Ecto neural progenitor cell (in vitro differentiated cells): ENCODE measurements at places on chromosomes 1 and 21.

DNA sequence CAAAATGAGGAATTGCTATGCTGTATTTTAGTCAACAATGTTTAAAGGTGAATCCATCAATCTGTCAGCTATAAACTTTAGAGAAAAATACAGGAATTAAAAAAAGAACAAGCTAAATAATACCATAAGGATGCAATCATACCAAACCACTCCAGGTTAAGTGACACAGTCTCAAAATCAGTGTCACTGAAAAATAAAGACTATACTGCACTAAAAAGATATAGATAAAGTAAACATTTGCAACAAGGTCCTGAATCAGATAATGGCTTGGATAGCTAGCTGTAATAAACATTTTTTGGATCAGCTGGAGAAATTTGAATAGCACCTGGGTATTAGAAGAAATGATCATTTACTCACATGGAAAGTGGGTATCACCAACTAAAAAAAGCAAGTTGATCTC lies 7.8 kb downstream of the GPBP1L1 start:
- no peak for DNase-seq

- no peak for DNase-seq
Observed at GRCh38 chr21:23644768-23645167, 1962.5 kb downstream of the MRPL39 start.

- no peak for DNase-seq
Observed at GRCh38 chr1:65150108-65150463, 2.1 kb downstream of the AK4 start.

DNA sequence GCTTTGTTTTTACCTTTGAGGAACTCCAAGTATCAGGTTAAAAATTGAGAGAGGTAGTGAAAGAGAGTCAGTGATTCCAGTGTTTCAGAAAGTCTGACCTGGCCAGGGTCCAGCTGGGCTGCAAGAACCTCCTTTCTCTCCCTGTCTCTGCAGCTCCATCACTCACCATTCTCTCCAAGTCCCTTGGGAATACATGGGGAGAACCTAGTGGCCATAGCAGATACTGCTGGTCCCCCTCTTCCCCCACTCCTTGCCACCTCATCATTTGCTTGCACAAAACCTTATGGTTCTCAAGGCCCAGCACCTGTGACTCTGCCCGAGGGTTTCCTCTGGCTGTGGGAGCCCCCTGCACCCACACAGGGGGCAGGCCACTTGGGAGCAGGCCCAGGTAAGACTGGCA lies 279.5 kb downstream of the KIF26B start:
- no peak for DNase-seq

- no peak for DNase-seq
Observed at GRCh38 chr1:78471890-78472620, 18.7 kb upstream of the PTGFR start.

GRCh38 chr21:36713746-36714145 lies 14.8 kb downstream of the SIM2 start:
- no peak for DNase-seq

DNA sequence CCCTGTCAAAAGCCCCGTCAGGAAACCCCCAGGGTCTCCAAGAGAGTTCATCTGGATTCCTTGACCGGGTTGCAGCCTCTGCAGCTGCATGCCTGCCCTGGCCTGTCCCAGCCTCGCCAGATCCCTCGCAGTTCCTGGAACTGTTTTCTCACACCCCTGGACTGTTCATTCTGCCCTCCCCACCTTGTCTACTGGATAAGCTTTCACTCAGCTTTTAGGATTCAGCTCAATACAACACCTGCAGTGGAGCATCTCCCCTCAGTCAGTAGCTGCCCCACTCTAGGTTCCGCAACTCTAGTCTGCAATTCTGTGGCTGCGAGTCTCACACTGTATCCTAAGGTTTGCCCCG lies 67.2 kb downstream of the FAM163A start:
- DNase-seq = no peak

GRCh38 chr1:1462318-1462966 lies 9.1 kb upstream of the ATAD3B start:
- no peak for DNase-seq

GRCh38 chr1:110765640-110766335 lies 91.0 kb upstream of the KCNA3 start:
- no peak for DNase-seq

DNA sequence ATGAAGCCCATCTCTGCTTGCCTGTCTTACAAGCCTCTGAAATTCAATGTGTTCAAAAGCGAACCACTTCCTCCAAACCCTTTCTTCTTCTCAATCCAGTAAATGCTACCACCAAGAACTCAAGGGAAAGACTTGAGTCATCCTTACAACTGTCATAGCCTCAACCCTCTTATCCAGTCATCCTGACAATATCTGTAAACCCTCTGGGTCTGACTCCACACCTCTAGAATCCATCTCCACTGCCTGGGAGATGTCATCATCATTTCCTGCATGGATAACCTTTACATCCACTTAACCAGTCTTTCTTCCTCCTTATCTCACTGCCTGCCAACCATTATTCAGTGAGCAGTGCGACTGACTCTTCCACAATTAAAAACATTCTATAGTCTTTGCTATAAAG lies 441.1 kb downstream of the SETD4 start:
- DNase-seq = no peak

DNA sequence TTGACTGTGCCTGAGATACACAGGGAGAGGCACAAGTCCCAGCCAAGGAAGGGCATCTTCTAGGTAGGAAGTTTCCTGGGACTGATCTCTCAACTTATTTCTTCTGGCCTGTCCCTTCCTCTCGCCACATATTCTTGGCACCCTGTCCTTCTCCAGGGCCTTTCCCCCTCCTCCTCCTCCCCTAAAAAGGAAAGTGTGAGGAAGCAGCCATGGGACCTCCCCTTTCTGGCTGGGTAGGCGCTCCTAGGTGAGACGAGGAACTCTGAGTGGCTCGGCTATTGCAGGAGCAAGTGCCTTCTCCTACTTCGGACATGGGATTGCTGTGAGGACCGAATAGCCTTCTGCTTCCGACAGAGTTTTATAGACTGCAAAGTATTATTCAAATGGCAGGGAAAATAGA lies 15.5 kb upstream of the MTARC2 start:
- DNase-seq = no peak

DNA sequence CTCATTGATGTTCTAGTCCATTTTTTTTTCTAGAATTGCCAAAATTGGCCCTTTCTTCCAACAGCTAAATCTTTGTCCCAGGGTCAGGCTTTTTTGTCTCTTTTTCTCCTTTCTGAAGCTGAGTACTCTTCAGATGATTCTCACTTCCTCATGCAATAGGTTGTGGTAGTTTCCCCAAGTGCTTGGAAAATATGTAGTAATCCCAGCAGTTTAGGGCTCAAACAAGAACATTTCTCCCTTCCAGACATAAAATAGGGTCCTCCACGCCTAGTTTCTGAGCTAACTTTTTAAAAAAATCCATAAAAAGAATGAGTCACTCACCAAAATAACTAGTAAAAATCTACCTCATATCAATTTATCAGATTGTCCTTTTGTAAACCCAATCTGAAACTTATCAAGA lies 10.0 kb upstream of the MCOLN3 start:
- DNase-seq = no peak

- DNase-seq = no peak
Observed at GRCh38 chr1:67726224-67726623, 41.2 kb downstream of the GADD45A start.

DNA sequence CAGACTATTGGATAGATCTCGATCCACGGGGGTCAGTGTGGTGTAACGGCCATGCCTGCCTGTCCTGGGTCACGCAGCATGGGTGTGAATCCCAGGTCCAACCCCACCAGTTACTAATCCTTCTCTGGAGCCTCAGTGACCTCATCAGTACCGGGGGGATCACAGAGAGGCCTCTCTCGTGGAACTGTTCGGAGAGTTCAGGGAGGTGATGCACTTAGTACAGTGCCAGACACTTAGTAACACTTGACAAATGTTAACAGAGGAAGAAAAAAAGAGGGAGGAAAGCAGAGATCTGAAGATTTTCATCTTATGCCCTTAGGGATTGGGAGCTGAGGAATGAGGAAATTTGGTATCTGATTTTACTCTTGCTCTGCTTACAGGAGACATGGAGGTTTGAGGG lies 2.9 kb downstream of the ABCA4 start:
- no peak for DNase-seq

DNA sequence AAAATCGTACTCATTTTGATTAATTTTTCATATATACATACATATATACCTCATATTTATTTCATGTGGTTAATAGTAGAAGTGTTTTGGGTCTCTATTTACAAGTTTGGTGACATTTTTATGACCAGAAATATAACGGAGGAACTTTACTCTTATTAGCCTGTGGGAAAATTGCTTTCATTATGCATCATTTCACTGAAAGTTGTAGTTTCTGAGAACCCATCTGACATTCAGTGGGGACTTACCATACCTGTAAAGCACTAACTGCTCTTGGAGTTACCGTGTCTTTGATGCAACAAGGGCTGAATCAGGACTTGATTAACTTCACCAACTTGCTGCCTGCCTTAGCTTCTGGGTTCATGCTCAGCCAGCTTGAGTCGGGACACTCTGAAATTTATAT lies 49.9 kb upstream of the ITPKB start:
- no peak for DNase-seq

DNA sequence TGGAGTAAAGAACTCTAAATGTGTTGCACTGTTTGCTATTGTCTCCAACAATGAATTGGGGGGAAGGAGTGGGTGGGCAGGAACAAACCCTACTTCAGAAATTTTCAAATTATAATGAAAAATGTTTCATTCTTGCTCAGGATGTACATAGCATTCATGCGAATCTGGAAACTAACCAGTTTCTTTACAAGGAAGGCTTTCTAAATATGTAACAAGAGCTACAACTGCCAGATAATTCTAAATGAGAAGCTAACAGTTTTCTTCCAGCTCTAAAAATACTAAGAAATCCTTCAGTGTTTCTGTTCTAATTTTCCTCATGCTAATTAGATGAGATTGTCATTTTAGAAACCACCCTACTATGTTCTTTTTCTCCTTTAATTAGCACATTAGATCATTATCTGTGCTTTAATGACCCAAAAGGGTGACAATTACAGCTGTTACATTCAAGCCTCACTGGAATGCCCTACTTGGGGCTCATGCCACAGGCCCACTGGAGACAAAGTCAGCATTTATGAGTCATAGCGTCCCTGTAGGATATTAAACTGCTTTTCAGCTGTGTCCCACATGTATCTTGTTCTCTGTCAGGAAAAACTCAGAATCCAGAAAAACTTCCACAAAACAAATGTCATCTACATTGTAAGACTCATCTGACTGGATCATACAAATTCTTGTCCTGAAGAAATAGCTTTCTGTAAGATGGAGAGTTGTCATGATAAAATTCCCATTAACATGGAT lies 804.6 kb upstream of the CXADR start:
- no peak for DNase-seq
